ENCODE measurements at places on chromosomes 2 and 18.

- DNase-seq = no peak
Measured at GRCh38 chr18:21743166-21743832, 2.7 kb downstream of the MIB1 start.

- DNase-seq = peak; percentile 54
Measured at GRCh38 chr2:239146741-239147181, 254.1 kb downstream of the HDAC4 start.

DNA sequence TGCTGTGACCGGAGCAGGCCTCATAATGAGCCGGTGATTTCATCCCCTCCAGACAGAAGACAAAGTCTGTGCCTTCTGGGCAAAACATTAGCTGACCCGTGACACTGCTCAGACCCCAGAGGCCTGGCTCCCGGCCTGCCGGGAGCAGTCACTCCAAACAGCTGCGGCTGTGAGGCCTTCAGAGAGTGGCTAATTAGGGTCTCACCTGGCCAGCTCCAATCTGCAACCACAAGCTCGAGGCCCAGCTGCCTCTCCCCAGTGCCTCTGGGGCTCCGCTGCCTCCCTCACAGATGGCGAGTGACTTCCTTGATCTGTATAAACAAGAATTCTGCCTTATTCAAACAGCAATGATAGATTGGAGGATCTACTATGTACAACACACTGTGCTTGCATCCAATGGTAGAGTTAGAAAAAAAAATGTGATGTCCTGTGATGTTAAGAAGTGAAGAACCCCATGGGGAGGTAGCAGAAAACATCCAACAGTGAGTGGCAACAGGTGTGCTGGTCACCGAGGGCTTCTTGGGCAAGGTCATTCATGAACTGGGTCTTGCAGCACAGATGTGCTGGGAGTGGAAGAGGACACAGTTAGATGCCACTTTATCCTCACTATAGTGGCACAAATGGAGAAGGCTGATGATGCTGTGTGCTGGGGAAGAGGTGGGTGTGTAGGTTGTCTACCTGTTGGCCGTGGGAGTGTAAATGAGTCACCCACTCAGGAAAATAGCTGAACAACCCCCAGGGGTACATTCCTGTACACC, 98.2 kb upstream of the ASAP2 start:
- DNase-seq = no peak

GRCh38 chr2:164785457-164785856, 56.2 kb downstream of the COBLL1 start:
- DNase-seq = no peak

DNA sequence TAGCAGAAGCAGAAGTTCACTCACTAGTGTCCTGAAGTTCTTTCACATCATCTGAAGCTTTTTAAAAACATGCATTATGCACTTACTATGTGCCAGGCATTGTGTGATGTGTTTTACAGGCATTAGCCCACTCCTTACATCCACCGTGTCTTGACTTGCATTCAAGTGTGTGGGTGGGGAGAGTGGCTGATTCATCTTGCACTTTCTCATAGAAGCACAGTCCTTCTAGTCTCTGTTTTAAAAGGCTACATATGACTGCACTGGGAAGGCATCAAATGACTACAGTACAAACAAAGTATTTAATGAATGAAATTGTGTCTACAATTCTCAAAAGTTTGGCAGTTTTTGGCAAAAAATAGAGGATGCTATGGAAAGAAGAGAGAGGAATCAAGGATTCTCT, 21.6 kb upstream of the DSC3 start:
- no peak for DNase-seq

DNA sequence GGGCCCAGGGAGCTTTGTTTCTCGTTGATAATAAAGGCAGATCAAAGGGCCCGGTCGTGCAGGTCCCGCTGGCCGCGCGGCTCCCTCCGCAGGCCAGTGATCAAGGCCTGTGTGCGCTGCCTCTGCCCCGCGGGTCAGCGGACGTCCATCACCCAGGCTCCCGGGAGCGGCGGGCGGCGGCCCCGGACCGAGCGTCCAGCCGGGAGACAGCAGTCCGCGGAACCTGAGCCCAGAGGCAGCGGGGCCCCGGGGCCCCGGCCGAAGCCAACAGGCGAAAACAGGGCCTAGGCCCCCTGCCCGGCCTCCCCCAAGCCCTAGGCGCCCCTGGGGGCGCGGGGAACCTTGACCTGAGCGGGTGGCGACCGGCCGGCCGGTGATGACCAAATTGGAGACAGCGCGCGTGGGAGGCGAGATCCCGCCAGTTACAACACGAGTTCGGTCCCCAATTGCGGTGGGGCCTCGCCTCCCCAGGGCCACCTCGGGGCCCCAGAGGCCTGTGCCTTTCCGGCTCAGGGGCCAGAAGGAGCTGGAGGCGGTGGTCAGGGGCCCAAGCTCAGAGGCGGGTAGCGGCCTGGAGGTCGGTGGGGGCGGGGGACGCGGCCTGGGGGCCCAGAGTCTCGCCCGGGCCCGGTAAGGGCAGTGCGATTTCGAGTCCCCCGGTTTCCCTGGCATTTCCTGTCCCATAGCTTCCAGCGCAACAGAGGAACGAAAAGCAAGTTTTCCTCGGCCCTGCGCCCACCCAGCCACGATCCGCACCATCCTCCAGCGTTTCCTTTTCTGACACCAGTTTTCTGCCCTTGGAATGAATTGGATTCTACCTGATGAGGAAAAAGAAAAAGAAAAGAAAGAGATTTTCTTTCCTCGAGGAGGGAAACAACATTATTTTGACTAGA, 5.9 kb downstream of the SP9 start:
- DNase-seq = peak; percentile 78

- DNase-seq = no peak
Measured at GRCh38 chr2:3426615-3427014, 47.1 kb downstream of the TRAPPC12 start.

DNA sequence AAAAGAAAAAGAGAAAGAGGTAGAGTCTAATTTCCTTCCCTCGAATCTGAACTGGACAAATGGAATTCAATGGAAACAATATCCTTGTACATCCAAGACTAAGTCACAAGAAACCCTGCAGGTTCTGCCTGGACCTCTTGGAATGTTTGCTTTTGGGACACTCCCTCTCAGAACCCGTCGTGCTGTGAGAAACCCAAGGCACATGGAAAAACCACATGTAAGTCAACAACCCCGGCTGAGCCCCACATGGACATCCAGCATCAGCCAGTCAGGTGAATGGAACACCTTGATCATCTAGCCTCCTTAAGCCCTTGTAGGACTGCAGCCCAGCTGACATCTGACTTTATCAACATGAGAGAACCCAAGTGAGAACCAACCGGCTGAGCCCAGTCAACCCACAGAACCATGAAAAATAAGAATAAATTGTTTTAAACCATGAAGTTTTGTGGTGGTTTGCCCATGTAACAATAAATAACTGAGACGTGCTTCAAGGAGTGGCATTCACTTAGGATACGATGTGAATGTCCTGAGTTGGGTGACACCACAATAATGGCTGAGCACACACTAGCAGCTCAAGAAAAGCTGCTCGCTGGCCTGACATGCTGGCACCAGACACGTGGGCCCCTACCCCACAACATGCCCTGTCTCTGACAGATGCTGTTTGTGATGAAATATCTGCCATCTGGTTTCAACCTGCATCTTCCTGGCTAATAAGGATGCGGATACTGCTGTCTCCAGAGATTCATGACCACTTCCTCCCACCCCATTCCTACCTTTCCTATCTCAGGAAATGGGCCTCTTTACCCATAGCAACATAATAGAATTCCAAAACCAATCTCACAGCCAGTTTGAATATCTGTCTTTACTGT, 28.8 kb downstream of the PKDCC start:
- DNase-seq = no peak
